ENCODE measurements at places on chromosomes 16 and 17. TPM values are rescaled to one million over a fixed set of nuclear protein-coding genes. Genes with fewer than 3 reads are reported as not detected.

DNA sequence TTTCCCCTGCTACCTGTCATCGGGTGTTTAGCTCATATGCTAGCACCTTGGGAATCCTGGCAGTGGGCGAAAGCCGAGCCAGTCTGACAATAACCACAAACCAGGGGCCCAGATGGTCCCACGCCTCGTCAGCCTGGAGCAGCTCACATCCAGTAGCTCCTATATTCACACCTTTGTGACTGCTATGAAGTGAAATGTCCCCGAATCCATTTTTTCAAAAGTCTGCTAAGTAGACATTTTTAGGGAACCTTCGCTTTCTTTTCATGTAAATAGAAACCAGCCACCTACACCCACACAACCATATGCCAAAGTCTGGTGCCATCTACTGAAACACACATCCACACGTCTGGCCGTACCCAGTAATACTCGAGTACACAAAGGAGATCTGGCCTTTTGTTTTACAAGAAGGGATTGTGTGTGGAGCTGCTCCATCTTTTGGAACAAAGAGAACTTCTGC lies 176.8 kb downstream of the SLC39A11 start:
- no peaks in the 10 kb centered on the region for H3K4me1 ChIP-seq
- H3K27me3 ChIP-seq = no peaks in the 10 kb centered on the region
- DNase-seq = no peak
- H3K4me3 ChIP-seq = no peak overlapping the region

DNA sequence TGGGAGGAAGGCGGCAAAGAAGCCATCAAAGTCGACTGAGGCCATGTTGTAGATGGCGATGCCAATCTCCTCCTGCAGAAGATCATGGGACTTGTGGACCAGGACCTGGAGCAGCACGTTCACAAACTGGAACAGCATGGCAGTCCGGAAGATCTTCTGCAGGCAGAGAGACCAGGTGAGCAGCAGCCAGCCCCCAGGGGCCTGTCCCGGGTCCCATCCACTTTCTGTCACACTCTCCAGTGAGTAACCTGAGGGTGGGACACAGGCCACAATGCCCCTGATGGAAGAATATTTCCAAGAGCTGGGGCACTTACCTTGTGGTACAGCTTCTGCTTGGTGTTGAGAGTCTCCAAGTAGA lies 38.0 kb upstream of the GSG1L start:
- H3K27ac ChIP-seq = no peak overlapping the region
- H3K4me1 ChIP-seq = no peaks in the 10 kb centered on the region
- no peaks in the 10 kb centered on the region for H3K27me3 ChIP-seq

The CLDN7 gene
- total RNA-seq = 205 TPM

The C16orf96 gene
- total RNA-seq = not detected

GRCh38 chr16:63720848-63721247 lies 1401.0 kb downstream of the CDH11 start:
- H3K4me1 ChIP-seq = no peaks in the 10 kb centered on the region
- H3K4me3 ChIP-seq = no peak overlapping the region
- H3K27ac ChIP-seq = no peak overlapping the region
- no peak for DNase-seq
- H3K27me3 ChIP-seq = no peaks in the 10 kb centered on the region
- H3K36me3 ChIP-seq = no peaks in the 10 kb centered on the region

GRCh38 chr17:69282002-69282401 lies 44.9 kb downstream of the ABCA5 start:
- H3K27me3 ChIP-seq = no peaks in the 10 kb centered on the region
- H3K27ac ChIP-seq = no peak overlapping the region
- H3K4me3 ChIP-seq = no peak overlapping the region
- no peaks in the 10 kb centered on the region for H3K36me3 ChIP-seq
- no peaks in the 10 kb centered on the region for H3K4me1 ChIP-seq
